ENCODE measurements at places on chromosomes 7 and 10.
A peak's percentile ranks its signal among the peaks of the same experiment; 100 is the strongest.

DNA sequence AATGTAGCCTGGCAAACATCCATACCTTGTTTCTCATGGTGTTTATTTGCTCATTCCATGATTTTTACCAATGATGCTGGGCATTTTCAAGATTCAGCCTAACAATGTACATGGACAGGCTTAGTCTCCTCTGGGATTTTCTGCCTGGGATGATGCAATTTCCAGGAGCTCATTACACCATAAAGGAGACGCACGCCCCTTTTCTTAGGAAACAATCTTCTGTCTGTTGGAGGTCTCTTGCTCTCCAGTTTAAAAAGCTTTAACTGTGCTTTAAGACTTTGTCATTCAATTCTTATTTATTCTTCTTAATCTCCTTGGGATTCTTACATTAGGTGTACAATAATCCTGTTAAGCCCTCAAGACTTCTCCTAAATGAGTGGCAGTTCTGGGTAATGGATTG, 150.3 kb upstream of the NRP1 start:
- peak; percentile 67 for DNase-seq

DNA sequence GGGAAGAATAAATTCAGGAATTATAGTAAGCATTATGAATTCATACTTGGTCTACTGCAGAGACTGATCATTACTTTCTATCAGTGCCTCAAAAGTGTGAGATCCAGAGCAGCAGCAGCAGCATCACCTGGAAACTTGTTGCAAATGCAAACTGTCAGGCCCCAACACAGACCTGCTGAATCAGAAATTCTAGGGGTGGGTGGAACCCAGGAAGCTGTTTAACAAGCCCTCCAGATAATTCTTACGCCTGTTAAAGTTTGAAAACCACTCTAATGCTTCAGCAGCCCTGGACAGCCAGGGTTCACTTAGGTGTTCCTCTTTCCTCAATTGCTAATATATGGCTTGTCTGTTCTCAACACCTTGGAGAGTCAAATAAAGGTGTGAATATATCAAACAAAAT, 19.5 kb downstream of the CACUL1 start:
- DNase-seq, result no peak

DNA sequence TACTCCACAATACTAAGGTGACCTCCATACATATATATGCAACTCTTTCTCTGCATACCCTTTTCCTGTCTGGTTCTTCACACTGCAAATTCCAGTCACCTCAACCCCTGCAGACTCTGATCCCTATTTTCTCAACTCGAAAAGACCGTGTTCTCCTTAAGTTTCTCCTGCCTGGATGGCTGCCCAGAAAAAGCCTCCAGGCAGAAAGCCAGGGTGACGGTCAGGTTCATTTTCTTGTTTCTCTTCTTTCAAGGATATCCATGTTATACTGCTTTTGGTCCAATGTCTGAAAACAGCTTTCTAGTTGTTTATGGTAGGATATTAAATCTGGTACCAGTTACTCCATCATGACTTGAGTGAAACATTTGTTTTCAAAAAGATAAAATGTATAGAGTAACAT, 267.8 kb upstream of the MYO3A start:
- DNase-seq, result no peak

GRCh38 chr10:5488272-5489161, 10.9 kb downstream of the CALML5 start:
- no peak for DNase-seq

DNA sequence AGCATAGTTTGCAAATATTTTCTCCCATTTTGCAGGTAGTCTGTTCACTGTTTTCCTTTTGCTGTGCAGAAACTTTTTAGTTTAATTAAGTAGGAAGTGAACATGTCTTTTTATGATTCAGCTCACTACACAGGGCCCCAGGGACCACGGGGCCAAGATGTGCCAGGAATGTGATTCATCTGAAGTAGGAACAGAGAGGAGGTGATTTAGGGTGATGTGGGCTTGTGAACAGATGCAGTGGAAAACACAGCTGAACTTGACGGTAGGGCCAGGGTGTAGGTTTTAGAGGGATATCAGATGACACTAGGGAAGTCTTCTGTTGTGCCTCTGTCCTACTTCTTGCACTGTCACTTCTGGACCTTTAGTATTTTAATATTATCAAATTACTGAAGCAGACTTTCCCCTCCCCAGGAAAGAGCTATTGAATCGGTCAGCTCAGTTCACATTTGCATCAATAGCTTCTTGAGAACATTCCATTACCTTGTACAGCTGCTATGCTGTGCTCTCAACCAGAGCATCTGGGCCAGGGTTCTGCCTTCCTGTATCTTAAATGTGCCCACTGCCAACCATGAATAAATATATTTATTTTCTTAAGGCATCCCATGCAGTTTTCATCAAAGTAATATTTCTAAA, 96.9 kb downstream of the OSBPL3 start:
- peak; percentile 70 for DNase-seq

DNA sequence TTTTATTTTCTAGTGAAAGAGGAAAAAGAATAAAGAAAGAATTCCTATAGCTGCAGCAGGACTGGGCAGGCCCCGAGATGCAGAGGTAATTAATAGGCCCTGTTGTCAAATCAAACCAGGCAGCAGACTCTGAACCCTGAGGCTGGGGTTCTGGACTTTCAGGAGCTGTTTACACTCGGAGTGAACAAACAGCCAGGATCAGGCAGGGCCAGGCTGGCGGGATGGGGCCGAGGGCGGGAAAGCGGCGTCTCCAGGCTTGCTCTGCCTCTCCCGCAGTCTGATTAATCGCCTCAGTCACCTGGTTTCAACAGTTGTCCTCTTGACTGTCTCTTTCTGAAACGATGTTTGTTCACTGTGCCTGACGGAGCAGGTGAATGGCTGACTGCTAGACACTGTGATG, 675.4 kb upstream of the FOXK1 start:
- DNase-seq, result no peak

GRCh38 chr7:947391-948210, 6.9 kb downstream of the ADAP1 start:
- DNase-seq, result no peak

GRCh38 chr7:98162758-98163157, 48.5 kb upstream of the BHLHA15 start:
- DNase-seq, result no peak

DNA sequence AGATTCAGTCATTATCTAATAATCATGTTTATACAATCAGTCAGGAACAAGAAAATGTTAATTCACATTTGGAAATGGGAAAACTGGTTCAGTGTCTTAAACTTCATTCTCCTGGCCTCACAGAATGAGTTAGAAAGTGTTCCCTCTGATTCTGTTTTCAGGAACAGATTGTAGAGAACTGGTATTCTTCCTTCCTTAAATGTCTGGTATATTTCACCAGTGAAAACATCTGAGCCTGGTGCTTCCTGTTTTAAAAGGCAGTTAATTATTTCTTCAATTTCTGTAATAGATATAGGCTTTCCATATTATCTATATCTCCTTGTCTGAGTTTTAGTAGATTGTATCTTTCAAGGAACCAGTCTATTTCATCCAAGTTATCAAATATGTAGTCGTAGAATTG, 97.1 kb upstream of the TMEM168 start:
- no peak for DNase-seq

- DNase-seq, result no peak
Observed at GRCh38 chr7:114539575-114539974, 125.0 kb downstream of the FOXP2 start.

DNA sequence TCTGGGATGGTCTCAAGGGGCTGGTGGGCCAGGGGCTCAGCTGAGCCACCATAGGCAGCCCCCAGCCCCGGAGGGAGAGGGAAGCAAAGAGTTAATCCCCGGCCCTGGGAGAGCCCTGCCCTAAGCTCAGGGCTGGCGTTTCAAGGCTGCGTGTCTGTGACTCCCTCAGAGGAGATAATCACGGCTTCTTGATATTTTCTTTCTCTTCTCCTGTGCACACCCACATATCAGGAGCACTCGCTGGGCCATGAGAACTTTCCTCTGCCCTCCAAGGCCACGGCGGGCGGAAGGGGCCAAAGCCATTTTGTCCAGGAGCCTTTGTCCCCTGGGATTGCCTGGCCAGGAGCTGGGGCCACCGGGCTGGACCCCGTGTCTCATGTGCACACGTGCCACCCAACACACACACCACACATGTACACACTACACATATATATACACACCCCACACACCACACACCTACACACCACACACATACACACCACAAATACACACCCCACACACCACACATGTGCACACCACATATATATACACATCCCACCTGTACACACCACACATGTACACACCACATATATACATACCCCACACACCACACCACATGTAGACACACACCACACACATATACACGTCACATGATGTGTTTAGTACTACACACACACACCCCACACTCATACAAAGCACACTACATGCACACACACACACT, 16.9 kb downstream of the VENTX start:
- no peak for DNase-seq

DNA sequence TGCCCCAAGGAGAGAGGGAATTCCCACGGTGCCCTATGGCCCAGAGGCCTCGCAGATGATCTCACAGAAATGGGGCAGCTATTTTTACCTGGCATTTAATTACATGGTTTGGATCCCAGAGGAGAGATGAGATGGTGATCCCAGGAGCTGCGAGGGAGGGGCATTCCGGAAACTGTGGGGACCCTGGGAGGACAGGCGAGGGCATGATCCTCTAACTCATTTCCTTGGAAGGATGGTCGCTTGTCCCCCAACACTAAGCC, 9.4 kb downstream of the SH2B2 start:
- no peak for DNase-seq

DNA sequence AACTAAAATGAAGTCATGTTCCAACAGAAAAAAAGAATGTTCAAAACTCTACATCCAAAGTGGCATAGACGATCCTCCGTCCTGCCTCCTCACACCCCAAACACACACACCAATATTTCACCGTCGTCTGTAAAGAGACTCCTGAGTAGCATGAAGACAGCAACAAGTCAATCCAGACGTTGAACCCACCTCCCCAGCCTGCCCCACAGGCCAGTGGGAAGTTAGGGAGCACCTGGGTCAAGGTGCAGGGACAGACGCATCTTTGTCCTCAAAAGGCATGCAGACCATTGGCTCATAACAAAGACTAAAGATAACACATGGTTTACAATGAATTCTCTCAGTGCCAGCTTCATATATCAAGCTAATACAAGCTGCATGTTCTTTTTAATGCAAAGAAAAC, 396.5 kb downstream of the TCERG1L start:
- no peak for DNase-seq

GRCh38 chr10:48890888-48891850, 48.5 kb downstream of the LRRC18 start:
- DNase-seq, result no peak

GRCh38 chr10:126690534-126690933, 20.0 kb upstream of the C10orf90 start:
- no peak for DNase-seq

GRCh38 chr10:108014902-108015177, 850.3 kb upstream of the SORCS1 start:
- DNase-seq, result no peak

DNA sequence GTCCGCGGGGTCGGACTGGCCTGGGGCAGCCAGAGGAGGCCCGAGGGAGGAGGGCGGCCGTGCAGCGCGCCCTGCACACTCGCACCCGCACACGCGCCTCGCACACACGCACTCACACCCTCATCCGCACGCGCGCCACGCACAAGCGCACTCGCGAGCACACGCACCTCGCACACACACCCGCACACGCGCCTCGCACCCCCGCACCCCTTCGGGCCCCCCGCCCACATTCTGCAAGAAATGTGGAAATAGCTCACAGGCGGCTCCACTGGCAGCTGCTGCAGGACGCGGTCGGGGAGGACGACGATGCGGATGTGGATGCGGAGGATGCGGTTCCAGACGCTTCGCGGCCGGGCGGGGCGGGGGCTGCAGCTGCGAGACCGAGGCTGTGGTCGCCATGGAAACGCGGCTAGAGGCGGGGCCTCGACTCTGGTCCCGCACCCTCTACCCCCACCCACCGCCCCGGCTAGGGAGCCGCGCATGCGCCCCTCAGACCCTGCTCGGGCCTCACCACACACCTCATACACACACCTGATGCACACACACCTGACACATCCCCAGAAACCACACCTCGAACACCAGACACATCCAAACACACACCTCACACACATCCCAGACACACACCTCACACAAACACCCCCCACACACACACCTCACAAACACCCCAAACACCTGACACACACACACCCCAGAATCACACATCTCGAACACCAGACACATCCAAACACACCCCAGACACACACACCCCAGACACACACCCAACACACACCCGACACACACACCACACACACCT, at the start of gene CALY:
Gene CALY (minus strand): TSS at position 320 of the 793 bp plus-strand sequence. CDS start 7,907 bp downstream, outside the sequence.
- DNase-seq, result no peak

GRCh38 chr10:44195112-44196007, 189.5 kb downstream of the CXCL12 start:
- DNase-seq, result peak; percentile 96

DNA sequence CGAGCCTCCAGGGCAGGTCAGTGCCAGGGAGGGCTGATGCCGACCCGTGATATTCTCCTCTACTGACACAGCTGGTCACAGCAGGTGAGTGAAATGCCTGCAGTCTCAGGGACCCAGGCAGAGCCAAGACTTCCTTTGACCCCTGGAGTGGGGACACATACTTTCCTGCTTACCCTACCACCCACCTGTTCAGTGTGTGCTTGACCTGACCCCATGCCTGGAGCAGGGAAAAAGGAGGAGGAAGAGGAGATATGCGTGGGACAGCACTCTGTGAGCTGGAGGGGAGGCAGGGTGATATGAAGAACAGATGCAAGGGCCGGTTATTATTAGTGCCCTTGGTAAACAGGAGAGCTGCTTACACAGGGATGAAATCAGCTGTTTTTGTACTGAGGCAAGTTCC, 40.8 kb upstream of the WIPF3 start:
- no peak for DNase-seq

DNA sequence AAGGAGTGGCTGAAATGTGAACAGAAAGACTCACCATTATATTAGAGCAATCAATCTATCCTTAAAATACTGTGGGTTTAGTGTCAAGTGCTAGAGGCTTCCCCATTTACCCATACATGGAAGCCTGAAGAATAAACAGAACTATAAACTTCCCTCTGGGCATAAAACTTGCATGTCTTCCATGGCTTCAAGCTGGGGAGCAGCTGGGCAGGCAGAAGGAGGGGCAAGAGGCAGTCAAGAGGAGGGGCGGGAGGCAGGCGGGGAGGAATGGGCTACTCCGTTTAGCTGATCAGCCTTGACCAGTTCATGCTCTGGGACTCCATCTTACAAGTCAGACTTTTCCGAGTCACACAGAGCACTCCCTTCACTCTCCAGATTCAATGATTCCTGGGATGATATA, 3.5 kb upstream of the PRSS1 start:
- DNase-seq, result no peak

DNA sequence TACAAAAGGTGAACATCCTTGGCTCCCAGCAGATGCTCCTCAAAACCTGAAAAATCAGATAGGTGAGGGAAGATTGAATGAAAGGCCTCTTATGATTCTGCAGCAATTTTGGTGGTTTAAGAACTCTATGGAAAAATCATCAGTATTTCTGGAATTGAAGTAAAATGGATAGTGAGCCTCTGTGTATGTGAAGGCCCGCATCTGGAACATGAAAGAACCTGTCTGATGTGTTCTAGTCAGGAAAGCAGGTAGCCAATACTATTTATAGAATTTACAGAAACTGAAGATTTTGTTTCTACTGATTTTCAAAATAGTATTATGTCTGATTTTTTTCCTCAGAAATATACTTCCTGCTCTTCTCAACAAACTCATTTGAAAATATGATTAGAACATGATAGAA, 37.3 kb downstream of the EGFR start:
- no peak for DNase-seq

Data from EH (cell line).